ENCODE measurements at places on chromosomes 16 and 17. TPM values are rescaled to one million over a fixed set of nuclear protein-coding genes. Genes with fewer than 3 reads are reported as not detected.

The KCNJ2 gene
- 0.08 TPM for total RNA-seq

The KRT13 gene
- total RNA-seq: 0.28 TPM

The INCA1 gene
- total RNA-seq: 1.5 TPM

The PLSCR3 gene
- total RNA-seq: 43.2 TPM

The TMEM98 gene
- total RNA-seq: 45.5 TPM

The CLEC3A gene
- not detected for total RNA-seq

The RNF227 gene
- total RNA-seq: 1.1 TPM

The RHBDF1 gene
- 27.7 TPM for total RNA-seq

The CDR2 gene
- total RNA-seq: 39.8 TPM

The KRT12 gene
- not detected for total RNA-seq

The GNAO1 gene
- 1.2 TPM for total RNA-seq

The C16orf96 gene
- total RNA-seq: not detected

The ALOXE3 gene
- 10.0 TPM for total RNA-seq

The TVP23B gene
- 62.2 TPM for total RNA-seq

The TP53TG3C gene
- total RNA-seq: 0.24 TPM

The KRTAP4-5 gene
- total RNA-seq: not detected

The CTRB2 gene
- total RNA-seq: not detected

The MRPL10 gene
- 110 TPM for total RNA-seq

The PRPF8 gene
- total RNA-seq: 255 TPM

The MYL11 gene
- total RNA-seq: 0.39 TPM

The CCL17 gene
- total RNA-seq: not detected

The OTOP2 gene
- 0.08 TPM for total RNA-seq

The GRAP gene
- 0.38 TPM for total RNA-seq

The C16orf46 gene
- 0.89 TPM for total RNA-seq

The OR3A2 gene
- not detected for total RNA-seq

The PMFBP1 gene
- total RNA-seq: 0.12 TPM

The MARVELD3 gene
- total RNA-seq: 0.24 TPM

The ATAD5 gene
- 3.1 TPM for total RNA-seq

Measured in A549 treated with Hydrocortisone at 1 μM for 4 hours (cell line).